Cardiac fibroblast (primary cell): ENCODE measurements at places on chromosomes 4 and X.

DNA sequence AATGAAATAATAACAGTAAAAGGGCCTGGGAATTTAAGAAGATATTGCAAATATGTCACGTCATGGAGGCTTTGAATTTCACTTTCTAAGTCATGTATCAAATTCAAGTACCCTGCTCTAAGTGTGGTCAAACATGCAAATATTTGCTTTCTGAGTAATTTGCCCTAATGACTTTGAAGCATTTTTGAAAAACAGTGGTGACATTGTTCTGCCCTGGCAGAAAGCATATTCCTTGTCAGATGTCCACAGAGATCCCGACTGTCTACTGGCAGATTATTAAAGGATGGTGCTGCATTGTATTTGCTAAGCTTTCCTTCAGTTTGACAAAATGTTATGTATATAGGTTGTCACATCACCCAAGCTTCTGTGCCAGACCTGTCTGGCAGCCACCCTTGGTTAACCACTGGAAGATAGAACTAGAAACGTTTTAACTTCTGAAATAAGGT is 92.5 kb downstream of the ANK2 start:
- peak; percentile 74 for DNase-seq

GRCh38 chr4:176789955-176790354 is 2.8 kb downstream of the VEGFC start:
- peak; percentile 82 for DNase-seq

- no peak for DNase-seq
Observed at GRCh38 chrX:840556-840955, 210.0 kb downstream of the SHOX start.

DNA sequence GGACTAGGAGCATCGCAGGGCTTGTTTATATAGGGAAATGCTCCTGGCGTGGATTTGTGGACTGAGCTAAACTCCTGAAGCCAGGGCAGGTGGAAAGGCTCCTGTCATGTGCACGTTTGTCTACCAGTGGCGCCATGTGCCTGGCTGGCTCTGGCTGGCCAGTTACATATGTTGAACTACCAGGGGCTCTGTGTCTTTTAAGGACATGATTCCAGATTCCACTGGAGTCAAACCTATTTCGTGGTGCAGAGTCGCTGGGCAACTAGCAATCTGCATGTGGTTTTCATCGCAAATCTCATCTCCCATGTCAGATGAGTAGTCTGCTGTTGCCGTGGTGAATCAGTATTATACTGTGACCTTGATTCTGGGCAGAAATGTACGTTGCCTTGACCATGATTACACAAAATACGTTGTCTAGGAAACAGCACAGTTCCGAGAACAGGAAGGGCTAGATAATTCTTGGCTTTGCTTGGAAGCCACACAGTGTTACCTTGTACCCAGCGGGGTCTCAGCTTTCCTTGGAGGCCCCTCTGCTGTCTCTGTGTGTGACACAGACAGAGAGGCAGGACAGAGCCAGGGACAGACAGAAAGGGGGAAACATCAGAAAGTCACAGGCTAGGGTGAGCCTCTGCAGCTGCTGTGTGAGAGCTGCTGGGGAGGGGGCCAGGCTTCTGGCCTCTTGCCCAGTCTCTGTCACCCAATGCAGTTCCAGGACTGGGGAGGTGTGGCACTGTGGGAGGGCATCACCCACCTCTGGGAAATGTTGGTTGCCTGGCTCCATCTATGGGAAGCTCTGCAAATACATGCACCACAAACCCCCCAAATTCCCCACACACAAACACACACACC is 19.2 kb downstream of the PNMA6E start:
- peak; percentile 96 for DNase-seq
